Trophoblast cell (in vitro differentiated cells and primary cell): ENCODE measurements at places on chromosomes 1 and 21.

GRCh38 chr1:15799004-15799867, 8.2 kb downstream of the UQCRHL start:
- peak; percentile 94 for DNase-seq

DNA sequence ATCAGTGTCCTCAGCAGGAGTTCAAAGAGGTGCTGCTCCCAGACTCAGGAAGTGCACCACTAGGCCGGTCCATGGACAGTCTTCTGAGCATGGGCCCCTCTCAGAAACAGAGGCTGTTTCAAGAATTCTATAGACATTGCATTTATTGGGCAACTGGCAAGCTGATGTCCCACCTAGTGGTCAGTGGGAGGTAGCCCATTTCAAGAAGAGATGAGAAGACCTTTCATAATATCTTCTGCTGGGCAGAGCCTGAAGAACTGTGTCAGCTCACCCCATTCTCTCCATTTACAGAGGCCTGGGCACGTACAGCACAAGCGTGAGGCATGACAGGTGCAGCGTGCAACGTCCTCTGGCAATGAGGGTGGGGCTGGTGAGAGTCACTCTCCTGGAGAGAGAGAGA, 216.0 kb downstream of the DYRK1A start:
- DNase-seq: peak; percentile 61

- DNase-seq: no peak
Observed at GRCh38 chr1:204634260-204634910, 51.2 kb downstream of the LRRN2 start.

DNA sequence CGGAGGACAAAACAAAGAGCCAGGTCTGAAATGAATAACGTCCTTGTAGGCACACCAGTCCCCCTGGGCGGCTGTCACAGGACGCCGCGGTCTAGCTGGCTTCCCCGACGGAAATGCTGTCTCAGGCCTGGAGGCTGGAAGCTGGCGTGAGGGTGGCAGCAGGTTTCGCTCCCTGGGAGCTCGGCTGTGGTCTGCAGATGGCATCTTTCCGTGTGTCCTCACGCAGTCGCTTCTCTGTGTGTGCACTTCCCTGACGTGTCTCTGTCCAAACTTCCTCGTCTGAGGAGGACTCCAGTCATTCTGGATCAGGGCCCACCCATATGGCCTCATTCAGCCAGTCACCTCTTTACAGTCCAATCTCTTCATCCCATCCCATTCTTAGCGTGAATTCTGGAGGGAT, 14.2 kb downstream of the TNFRSF14 start:
- DNase-seq: no peak

DNA sequence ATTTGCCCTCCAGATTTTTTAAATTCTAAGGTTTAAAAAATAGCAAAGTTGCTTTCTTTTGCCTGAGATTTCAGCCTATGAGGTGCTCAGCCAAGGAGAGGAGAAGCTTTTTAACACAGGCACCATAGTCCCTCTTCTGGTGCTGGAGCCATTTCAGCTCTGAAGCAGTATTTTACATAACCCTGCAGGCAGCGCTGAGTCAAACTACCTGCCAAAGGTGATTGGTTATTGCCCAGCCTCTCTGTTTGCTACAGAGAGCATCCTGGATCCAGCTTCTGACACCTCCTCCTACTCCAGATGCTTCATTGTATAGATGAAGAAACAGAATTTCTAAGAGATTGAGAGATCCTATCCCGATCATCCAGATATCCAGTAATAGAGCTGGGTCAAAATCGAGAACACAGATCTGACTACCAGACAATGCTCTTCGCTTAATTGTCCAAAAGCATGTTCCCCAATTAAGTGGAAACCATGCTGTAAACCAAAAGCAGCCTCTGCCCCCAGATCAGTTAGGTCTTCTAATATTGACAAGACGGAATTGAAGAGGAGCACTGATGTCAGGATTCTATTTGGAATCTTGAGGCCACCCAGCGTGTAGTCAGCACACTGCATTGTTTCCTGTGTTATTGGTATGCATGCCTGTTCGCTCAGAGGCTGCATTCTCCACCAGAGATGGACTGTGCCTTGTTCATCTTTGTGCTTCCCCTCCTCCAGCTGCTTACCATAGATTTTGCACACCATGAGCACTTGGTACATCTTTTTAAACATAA, 22.1 kb downstream of the RGS8 start:
- no peak for DNase-seq

GRCh38 chr1:231806623-231807495, 180.3 kb downstream of the DISC1 start:
- peak; percentile 62 for DNase-seq

DNA sequence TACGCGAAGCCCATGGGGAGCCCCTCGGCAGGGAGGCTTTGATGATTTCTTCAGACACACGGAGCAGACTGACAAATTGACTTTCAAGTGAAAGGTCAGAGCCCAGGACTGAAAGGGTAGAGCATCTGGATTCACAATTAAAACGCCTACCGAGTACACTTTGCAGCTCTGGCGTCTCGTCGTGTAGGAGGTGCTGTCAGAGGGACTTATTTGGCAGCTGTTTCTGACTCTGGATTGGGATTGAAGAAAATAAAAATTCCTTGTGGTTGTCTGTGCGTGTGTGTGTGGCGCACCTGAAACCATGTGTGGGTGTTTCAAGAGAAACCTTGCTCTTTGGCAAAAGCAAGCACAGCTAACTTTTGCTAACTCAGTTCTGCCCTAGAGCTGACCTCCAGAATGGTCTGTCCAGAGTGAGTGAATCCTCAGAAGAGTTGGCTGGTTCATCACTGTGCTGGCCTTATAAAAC, 348.7 kb downstream of the HLX start:
- no peak for DNase-seq

GRCh38 chr1:16372535-16373285, 5.7 kb downstream of the SZRD1 start:
- DNase-seq: no peak

DNA sequence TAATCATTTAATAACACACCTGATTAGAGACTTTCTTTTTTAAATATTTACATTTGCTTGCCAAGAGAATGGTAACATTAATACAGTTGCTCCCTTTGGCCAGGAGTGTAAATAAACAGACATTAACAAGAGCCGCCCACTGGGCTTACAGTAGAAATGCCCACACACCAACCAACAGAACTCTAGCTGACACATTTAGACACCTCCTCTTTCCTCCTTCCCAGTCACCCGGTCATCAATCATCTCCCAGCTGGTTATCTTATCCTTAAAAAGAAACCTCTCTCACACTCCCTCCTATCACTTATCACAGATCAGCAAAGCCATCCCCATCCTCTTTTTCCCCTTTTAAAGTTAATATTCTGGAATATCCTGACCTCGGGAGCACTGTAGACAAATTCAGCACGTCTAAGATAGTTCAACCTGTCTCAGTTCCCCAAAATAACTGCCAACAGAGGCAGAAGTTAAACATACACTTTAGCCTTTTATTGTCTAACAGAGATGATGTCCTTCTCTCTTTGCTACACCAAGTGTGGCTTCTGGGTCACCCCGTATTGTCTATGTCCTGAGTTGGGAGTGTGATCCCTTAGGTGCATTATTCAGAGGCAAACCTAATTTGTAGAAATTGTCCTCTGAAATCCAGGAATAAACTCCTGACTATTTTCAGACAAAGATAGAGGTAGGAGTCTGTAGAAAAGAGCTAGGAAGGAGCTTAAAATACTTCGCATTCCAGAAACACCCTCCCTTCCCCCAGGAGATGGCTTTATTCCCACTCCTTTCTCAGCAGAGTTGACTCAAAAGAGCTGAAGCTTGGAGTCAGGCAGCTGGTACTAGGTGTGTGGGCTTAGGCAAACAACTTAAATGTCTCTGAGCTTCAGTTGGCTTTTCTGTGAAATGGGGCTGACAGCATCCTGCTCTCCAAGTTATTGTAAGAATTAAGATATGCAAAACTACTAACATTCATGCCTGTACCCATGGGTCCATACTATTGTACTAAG, 8.8 kb downstream of the MYCL start:
- peak; percentile 73 for DNase-seq

- DNase-seq: no peak
Observed at GRCh38 chr1:215022741-215023141, 59.8 kb upstream of the KCNK2 start.

GRCh38 chr1:102050556-102050955, 53.8 kb upstream of the OLFM3 start:
- no peak for DNase-seq

- DNase-seq: peak; percentile 20
Observed at GRCh38 chr1:196403803-196404690, 204.2 kb downstream of the KCNT2 start.

DNA sequence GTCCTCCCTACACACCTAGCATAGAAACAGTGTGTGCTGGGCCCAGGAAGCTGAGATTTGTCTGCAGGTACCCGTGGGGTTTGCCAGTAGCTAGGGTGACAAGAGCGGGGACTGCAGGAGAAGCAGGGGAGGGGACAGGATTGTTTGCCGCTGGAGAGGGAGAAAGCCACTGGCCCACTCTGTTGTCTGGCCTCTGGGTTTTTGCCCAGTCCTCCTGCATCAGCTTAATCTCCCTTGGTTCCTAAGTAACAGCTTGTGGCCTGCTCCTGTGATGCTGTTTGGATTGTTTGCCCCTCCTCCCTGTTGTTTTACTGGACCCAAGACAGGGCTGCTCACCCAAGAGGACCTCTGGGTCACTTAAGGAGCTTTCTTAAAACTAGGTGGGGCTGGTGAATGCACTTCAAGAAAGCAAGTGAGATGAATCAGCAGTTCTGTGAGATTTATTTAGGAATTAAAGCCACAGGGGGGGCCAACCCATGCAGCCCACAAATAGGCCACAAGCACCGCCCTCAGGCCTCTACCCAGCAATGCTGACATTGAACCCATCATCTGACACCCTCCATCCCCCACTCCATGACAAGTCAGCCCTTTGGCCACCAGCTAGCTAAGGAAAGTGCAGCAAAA, 142.8 kb downstream of the ZZZ3 start:
- DNase-seq: no peak

- DNase-seq: no peak
Observed at GRCh38 chr1:113647164-113647563, 112.1 kb downstream of the PHTF1 start.
